Caco-2 (cell line): ENCODE measurements at places on chromosomes 1 and 21. TPM values are rescaled to one million over a fixed set of nuclear protein-coding genes. Genes with fewer than 3 reads are reported as not detected.

DNA sequence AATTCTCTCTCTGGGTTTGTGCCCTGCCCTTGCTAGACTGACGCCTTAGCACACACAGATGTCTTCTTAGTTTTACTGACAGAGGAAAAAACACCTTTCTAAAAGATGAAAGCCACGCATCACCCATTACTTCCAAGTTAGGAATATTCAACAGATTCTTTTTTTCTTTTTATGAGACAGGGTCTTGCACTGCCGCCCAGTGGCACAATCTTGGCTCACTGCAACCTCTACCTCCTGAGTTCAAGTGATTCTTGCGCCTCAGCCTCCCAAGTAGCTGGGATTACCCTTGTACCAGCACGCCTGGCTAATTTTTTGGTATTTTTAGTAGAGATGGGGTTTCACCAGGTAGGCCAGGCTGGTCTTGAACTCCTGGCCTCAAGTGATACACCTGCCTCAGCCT is 169.2 kb downstream of the APP start:
- no peak overlapping the region for H3K27ac ChIP-seq
- H3K4me1 ChIP-seq: peaks cover 36% of the 10 kb centered on the region
- no peak overlapping the region for H3K4me3 ChIP-seq

The CENPL gene
- total RNA-seq: 21.3 and 23.1 TPM in 2 replicates

GRCh38 chr1:74733604-74734484 is 892 bp downstream of the TYW3 start:
- H3K27ac ChIP-seq: peak overlapping the region; percentile 94
- H3K4me3 ChIP-seq: peak overlapping the region; percentile 63

GRCh38 chr21:46025113-46025770 is 43.7 kb downstream of the COL6A1 start:
- no peaks in the 10 kb centered on the region for H3K36me3 ChIP-seq
- peak; percentile 38 for DNase-seq
- peak overlapping the region; percentile 24 for H3K27ac ChIP-seq
- H3K4me3 ChIP-seq: no peak overlapping the region
- peaks cover 44% of the 10 kb centered on the region for H3K4me1 ChIP-seq

The GLMN gene
- total RNA-seq: 12.3 and 12.9 TPM in 2 replicates

GRCh38 chr21:42892582-42892930 is 553 bp upstream of the NDUFV3 start:
- H3K36me3 ChIP-seq: no peaks in the 10 kb centered on the region; the same call in 1 of the 2 replicates
- no peaks in the 10 kb centered on the region for H3K4me1 ChIP-seq
- H3K27ac ChIP-seq: peak overlapping the region; percentile 92
- no peaks in the 10 kb centered on the region for H3K27me3 ChIP-seq
- peak overlapping the region; percentile 79 for H3K4me3 ChIP-seq

The CACNA1S gene
- 0.07 TPM in 2 replicates for total RNA-seq

The LCE1C gene
- not detected in 2 replicates for total RNA-seq
